Sciatic nerve (tissue), 2 donors: ENCODE measurements at places on chromosomes 16 and 17. TPM values are rescaled to one million over a fixed set of nuclear protein-coding genes. Genes with fewer than 3 reads are reported as not detected.

Gene CLEC19A
- 0.13 TPM for total RNA-seq

Gene NETO2
- total RNA-seq, result 1.9 TPM

Gene SYNGR3
- total RNA-seq, result 0.76 TPM

Gene EVI2B
- 15.7 TPM for total RNA-seq

Gene PITPNM3
- 4.3 TPM for total RNA-seq

Gene IRX6
- 0.36 TPM for total RNA-seq
